H9 (cell line): ENCODE measurements at places on chromosomes 5 and 9. TPM values are rescaled to one million over a fixed set of nuclear protein-coding genes. Genes with fewer than 3 reads are reported as not detected.

GRCh38 chr9:132077881-132078698, 1.6 kb downstream of the MED27 start:
- no peak for DNase-seq
- H3K27ac ChIP-seq, result no peak overlapping the region
- H3K27me3 ChIP-seq, result no peaks in the 10 kb centered on the region
- H3K4me1 ChIP-seq, result no peaks in the 10 kb centered on the region

The KCNV2 gene
- not detected in 2 replicates for total RNA-seq

- no peak for DNase-seq
- H3K4me1 ChIP-seq, result no peaks in the 10 kb centered on the region
- H3K27me3 ChIP-seq, result no peaks in the 10 kb centered on the region
- no peak overlapping the region for H3K27ac ChIP-seq
These were observed 59.4 kb downstream of the FBN2 start for GRCh38 chr5:128478386-128479368.

DNA sequence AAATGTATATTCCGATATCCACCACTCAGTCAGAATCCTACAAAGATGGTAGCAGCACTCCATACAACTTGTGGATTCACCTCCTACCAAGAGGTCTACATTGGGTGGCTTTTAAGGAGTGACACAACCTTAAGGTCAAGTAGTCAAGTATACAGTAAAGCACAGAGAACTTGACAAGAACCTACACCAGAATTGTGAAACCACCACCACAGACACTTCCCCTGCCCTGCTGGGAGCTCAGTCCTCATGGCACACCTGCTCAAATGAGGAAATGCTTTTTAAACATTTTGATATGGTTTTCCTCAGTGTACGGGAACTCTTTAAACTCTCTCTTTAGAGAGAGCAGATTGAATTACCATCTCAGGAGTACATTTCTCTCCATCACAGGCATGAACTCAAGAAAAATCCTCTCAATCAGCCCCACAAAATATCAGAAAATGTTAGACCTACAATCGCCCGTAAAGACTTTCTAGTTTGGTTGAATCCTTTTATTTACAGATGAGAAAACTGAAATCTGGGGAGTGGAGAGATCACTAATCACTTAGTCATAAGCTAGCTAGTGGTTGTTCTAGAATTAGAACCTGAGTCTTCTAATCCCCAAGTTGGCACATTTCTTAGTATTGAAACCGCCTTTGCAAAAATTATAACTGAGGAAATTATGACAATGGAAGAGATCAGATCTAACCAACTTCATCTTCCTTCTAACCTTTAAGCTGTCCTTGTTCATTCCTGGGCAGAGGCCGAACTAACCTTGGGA, 38.5 kb upstream of the NR4A3 start:
- H3K27me3 ChIP-seq, result no peaks in the 10 kb centered on the region
- peaks cover 14% of the 10 kb centered on the region for H3K4me1 ChIP-seq

DNA sequence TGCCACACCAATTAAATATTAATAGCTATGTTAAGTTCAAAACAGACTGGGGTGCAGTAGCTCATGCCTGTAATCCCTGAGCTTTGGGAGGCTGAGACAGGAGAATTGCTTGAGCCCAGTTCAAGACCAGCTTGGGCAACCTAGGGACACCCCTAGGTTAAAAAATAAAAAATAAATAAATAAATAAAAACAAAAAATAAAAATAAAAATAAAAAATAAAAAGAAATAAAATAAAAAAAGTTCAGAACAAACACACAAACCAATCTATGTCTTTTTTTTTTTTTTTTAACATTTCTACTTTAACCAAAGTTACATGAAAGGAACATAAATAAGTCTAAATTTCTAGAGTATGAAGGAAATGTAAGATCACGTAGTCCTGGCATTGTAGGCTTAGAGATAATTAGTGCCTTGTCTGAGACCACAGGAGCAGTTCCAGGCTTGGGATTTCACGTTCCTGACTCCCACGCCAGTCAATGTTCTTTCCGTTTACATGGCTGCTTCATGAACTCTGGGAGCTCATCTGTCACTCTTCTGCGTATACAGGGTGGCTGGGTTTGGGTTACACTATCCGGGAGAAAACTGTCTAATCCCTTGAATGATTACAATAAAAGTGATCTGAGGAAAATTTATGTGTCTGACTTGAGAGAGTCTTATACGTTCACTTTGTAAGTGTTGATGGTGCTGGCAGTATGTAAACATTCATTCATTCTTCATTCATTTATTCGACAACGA, 85.2 kb downstream of the KIAA1958 start:
- H3K27me3 ChIP-seq, result no peaks in the 10 kb centered on the region
- H3K4me3 ChIP-seq, result no peak overlapping the region
- no peak overlapping the region for H3K27ac ChIP-seq
- H3K4me1 ChIP-seq, result no peaks in the 10 kb centered on the region; the same call in 1 of the 2 replicates
- DNase-seq, result no peak

- DNase-seq, result no peak
- no peaks in the 10 kb centered on the region for H3K4me1 ChIP-seq
- H3K27ac ChIP-seq, result no peak overlapping the region
- no peaks in the 10 kb centered on the region for H3K27me3 ChIP-seq
- H3K4me3 ChIP-seq, result no peak overlapping the region
These were observed 367.1 kb upstream of the MPDZ start for GRCh38 chr9:13646500-13647021.

DNA sequence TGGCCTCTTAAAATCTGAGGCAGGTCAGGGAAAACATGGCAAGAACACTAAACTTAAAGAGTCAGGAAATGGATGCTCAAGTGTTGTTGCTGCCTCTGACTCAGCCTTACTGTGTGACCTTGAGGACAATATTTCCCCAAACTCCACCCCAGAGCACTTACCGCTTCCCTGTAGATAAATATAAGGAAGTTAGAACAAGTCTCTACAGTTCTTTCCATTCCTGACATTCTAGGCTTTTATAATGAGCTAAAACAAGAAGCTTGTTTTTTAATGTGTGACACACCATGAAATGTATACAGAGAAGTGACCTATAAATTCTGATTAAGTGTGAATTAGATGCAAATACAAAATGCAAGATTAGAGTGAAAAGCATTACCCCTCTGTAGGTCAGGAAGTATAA, 129.3 kb downstream of the GRIA1 start:
- no peak for DNase-seq
- H3K27me3 ChIP-seq, result no peaks in the 10 kb centered on the region
- no peaks in the 10 kb centered on the region for H3K4me1 ChIP-seq
- H3K27ac ChIP-seq, result no peak overlapping the region
- H3K36me3 ChIP-seq, result no peaks in the 10 kb centered on the region

GRCh38 chr9:5853617-5854016, 20.7 kb upstream of the ERMP1 start:
- no peak for DNase-seq
- no peaks in the 10 kb centered on the region for H3K27me3 ChIP-seq
- no peak overlapping the region for H3K4me3 ChIP-seq
- H3K27ac ChIP-seq, result no peak overlapping the region
- H3K4me1 ChIP-seq, result no peaks in the 10 kb centered on the region
- no peaks in the 10 kb centered on the region for H3K36me3 ChIP-seq

DNA sequence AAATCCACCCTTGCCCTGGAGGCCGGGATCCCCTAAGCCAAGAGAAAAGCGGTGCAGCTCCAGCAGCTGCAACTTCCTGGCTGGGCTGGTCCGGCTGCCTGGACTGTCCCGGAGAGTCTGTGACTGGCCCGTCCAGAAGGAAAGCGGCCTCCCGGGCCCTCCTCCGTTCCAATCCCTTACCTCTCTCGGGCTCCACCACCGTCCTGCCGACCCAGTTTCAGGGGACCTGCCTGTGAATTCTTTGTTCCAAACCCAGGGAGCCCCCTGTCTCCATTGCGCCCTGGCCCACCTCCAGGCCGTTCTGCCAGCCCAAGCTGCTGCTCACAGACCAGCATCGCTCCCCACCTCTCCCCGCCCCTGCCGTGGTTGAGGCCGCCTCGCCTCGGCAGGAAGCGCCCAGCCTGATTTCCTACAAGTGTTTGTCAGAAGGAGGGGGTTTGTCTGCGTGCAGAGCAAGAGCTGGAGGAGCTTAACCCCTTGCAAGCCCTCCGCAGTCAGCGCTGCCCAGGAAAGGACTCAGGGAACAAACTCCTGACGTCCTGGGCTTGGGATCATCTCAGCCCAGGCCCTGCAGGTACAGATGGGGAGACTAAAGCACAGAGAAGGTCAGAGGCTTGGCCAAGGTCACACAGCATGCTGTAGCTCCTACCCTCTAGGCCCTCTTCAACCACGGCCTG, at the start of gene AKNA:
TSS of gene AKNA (minus strand) at position 303 of the 677 bp plus-strand sequence. CDS start 6,649 bp downstream, outside the sequence.
- H3K4me3 ChIP-seq, result peak within 1 kb of the TSS; percentile 80
- no peaks in the 10 kb centered on the region; the same call in 2 of the 3 replicates for H3K36me3 ChIP-seq
- H3K27me3 ChIP-seq, result no peaks in the 10 kb centered on the region
- DNase-seq, result peak; percentile 85
- H3K4me1 ChIP-seq, result peaks cover 4% of the 10 kb centered on the region; the same call in 1 of the 2 replicates

DNA sequence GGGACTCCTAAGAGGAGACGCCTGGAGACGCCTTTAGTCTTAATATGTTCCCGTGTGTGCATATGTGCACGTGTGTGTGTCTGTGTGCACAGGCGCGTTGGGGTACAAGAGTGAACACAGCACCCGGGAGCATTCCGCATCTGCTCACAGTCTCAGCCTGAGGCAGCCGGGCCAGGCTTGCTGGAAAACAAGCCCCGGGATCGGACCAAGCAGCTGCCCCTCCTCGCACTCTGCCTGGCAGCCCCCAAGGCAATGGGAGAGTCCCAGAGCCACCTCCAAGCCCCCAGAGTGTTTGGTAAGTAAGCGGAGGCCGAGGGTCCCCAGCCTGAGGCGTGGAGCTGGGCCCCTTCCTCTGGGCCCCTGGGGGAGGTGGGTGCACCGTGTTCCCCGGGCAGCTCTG, 27.3 kb upstream of the UBAC1 start:
- H3K27ac ChIP-seq, result no peak overlapping the region
- H3K36me3 ChIP-seq, result no peaks in the 10 kb centered on the region
- DNase-seq, result no peak
- no peaks in the 10 kb centered on the region for H3K27me3 ChIP-seq

GRCh38 chr5:104452550-104452949, 890.0 kb upstream of the NUDT12 start:
- peaks cover 8% of the 10 kb centered on the region for H3K36me3 ChIP-seq
- no peaks in the 10 kb centered on the region for H3K4me1 ChIP-seq
- H3K27ac ChIP-seq, result peak overlapping the region; percentile 50
- DNase-seq, result no peak

The LEAP2 gene
- 1.0 and 1.4 TPM in 2 replicates for total RNA-seq

DNA sequence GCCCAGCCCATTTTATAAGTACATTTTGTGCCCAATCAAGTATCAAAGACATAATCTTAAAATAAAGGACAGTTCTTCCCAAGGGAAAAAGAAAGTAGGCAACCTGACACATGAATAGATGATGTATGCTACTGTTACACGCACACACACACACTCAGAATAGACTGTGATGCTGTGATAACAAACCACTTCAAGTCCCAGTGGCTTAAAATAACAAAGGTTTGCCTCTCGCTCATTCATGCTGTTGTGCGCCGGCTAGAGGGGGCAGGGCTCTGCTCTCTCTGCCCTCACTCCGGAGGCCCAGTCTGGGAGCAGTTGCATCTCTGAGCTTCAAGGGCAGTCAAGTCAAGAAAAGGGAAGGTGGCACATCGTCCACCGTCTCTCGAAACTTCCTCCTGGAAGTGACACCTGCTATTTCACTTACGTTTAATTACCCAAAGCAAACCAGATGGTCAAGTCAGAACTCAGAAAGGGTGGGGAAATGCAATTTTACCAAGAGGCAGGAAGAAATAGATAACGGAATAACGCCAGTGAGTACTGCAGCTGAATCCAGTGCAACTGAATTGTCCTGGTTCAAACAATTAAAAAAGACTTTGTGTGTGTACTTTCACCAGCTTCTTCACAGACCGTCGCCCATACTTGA, 43.3 kb downstream of the ANKRD33B start:
- peak; percentile 72 for DNase-seq
- no peak overlapping the region for H3K27ac ChIP-seq
- H3K36me3 ChIP-seq, result no peaks in the 10 kb centered on the region
- H3K27me3 ChIP-seq, result no peaks in the 10 kb centered on the region
- H3K4me3 ChIP-seq, result no peak overlapping the region

GRCh38 chr5:140245341-140245740, 57.6 kb downstream of the PFDN1 start:
- no peaks in the 10 kb centered on the region for H3K27me3 ChIP-seq
- peaks cover 9% of the 10 kb centered on the region for H3K4me1 ChIP-seq
- no peak overlapping the region for H3K27ac ChIP-seq
- peaks cover 11% of the 10 kb centered on the region for H3K36me3 ChIP-seq

- peaks cover 29% of the 10 kb centered on the region for H3K36me3 ChIP-seq
- no peak overlapping the region for H3K27ac ChIP-seq
- DNase-seq, result no peak
- no peak overlapping the region for H3K4me3 ChIP-seq
- H3K4me1 ChIP-seq, result no peaks in the 10 kb centered on the region
- H3K27me3 ChIP-seq, result no peaks in the 10 kb centered on the region
These were observed 212.2 kb downstream of the SMARCA2 start for GRCh38 chr9:2227144-2227867.

- no peak for DNase-seq
- H3K36me3 ChIP-seq, result no peaks in the 10 kb centered on the region
- no peak overlapping the region for H3K4me3 ChIP-seq
- no peak overlapping the region for H3K27ac ChIP-seq
- H3K4me1 ChIP-seq, result no peaks in the 10 kb centered on the region
These were observed 65.2 kb upstream of the PHF24 start for GRCh38 chr9:34892886-34893285.

The MYOZ3 gene
- 15.8 and 18.1 TPM in 2 replicates for total RNA-seq

The TGFBR1 gene
- 48.6 and 59.3 TPM in 2 replicates for total RNA-seq

The KIF12 gene
- total RNA-seq, result 1.8 and 3.3 TPM in 2 replicates

The ABCA1 gene
- total RNA-seq, result 16.2 and 16.6 TPM in 2 replicates

GRCh38 chr9:136996361-136997292, at the start of gene CLIC3:
Gene CLIC3, minus strand, starts transcription at chr9:136996568. Its CDS starts 25 bp downstream, at chr9:136996543.
- peak within 1 kb of the TSS; percentile 40; the same call in 1 of the 3 replicates for H3K4me3 ChIP-seq
- DNase-seq, result peak; percentile 76
- H3K27ac ChIP-seq, result no peak within 1 kb of the TSS
- H3K4me1 ChIP-seq, result no peaks in the 10 kb centered on the region
- H3K36me3 ChIP-seq, result no peaks in the 10 kb centered on the region

- peaks cover 22% of the 10 kb centered on the region for H3K36me3 ChIP-seq
- no peaks in the 10 kb centered on the region for H3K27me3 ChIP-seq
- no peak overlapping the region for H3K27ac ChIP-seq
- no peak for DNase-seq
These were observed 21.9 kb downstream of the MAN2A1 start for GRCh38 chr5:109711673-109712072.

The F2RL2 gene
- 0.09 TPM in 1 of 2 replicates, not detected in the other for total RNA-seq

- H3K4me3 ChIP-seq, result no peak overlapping the region
- no peak overlapping the region for H3K27ac ChIP-seq
- H3K27me3 ChIP-seq, result peaks cover 4% of the 10 kb centered on the region; the same call in 1 of the 2 replicates
- DNase-seq, result no peak
These were observed 35.1 kb upstream of the SIMC1 start for GRCh38 chr5:176203086-176203485.

The CAMLG gene
- 33.1 and 34.5 TPM in 2 replicates for total RNA-seq

GRCh38 chr5:36529142-36529541, 77.3 kb upstream of the SLC1A3 start:
- no peaks in the 10 kb centered on the region for H3K36me3 ChIP-seq
- no peak overlapping the region for H3K4me3 ChIP-seq
- no peak overlapping the region for H3K27ac ChIP-seq
- no peaks in the 10 kb centered on the region for H3K4me1 ChIP-seq
